ENCODE measurements at places on chromosomes 1 and 21.
A peak's percentile ranks its signal among the peaks of the same experiment; 100 is the strongest.

DNA sequence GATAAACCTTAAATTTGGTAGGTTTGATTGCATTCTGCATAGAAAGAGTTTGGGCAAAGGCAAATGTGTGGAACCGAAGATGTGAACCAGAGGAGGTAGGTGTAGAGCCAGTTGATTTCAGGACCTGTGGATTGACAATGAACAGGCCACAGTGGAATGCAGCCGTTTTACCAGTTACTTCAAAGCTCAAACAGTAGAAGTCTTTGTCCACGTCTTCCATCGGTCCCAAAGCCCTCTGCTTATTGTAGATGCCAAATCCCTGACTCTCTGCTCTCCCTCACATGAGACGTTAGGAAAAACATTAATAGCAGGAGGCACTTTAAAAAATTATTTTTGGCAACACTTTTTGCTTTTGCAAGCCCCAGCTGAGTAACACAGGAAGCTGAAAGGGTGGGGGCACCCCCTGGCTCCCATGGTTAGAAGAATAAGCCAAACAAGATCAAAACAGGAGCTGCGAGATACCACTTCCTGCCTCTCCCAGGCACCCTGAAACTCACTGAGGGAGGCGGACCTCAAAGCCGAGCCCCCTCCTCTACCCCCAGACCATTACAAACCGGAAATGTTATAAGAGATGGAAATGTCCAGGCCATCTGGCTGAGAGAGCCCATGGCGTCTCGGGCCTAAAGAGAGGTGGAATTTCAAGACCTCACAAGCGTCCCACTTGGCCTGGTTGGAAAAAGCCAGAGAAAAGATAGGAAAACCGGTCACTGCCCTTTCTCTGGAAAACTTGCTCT, 13.5 kb downstream of the TRAF3IP3 start:
- peak; percentile 77 for DNase-seq

DNA sequence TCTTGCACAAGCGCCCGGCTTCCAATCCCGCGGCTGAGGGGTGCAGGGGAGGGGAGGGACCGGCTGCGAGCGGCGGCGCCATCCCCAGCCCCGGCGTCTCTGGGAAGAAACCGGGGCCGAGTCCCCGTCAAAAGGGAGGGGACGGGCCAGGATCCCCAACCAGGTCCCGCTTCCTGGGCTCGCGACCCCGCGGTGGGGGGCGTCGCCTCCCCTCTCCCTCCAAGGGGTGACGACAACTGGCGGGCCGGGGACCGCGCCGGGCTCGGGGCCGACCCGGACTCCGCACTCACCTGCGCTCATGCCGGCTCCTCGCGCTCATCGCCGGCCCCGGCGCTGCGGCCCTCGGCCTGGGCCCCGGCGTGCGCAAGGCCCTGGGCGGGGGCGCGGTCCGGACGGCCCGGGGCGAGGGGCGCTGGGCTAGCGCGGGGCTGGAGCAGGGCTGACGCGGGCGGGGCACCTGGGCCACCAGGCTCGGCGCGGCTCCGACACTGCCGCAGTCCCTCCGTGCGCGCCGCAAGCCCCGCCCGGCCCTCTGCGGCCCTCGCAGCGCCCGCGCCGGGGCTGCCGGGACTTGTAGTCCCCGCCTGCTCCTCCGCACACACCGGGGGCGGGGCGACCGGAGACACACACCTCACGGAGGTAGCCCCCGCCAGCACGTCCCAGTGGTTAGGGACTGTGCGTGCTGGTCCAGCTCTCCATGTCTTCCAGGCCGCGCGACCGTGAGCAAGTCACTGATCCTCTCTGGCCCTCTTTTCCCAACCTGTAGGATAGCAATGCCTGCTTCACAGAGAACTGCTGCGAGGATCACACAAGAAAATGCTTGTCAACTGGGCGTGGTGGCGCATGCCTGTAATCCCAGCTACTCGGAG, at the start of gene ATP13A2:
ATP13A2 (minus strand) TSS at position 490 of the 869 bp plus-strand sequence; CDS start at position 300, 190 bp downstream.
- no peak for DNase-seq

- no peak for DNase-seq
Observed at GRCh38 chr1:208670778-208671177, 426.6 kb upstream of the PLXNA2 start.

DNA sequence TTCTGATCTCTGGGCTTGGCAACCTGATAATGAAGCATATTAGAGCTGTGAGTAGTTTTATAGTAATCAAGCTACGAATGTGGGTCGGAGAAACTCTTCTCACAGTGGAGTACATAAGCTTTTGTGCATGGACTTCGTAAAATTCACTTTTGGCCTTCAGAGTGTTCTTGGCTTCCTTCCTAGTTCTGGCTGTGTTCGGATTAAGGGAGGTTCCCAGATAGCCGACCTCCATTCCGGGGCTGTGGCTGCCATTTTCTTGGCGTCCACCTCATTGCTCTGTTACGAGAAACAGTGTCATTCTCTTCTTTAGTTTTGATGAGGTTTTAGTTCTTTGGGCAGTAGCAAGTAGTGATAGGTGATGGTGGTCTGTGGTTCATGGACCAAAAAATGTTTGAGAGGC, 26.3 kb downstream of the CAMTA1 start:
- no peak for DNase-seq

GRCh38 chr21:16568661-16569060, 838.9 kb downstream of the USP25 start:
- no peak for DNase-seq

DNA sequence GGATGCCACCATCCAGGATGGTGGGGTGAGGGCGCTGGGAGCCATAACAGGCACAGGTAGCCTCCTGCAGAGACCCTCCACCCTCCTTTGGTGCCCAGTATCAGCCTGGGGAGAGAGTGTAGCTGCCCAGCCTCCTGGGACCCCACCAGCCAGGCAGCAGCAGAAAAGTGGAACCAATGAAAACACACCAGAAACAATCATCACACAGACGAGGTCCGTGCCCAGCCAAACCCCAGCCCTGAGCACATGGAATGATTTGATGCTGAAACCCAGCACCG, 285.1 kb downstream of the PTPRU start:
- DNase-seq, result no peak

DNA sequence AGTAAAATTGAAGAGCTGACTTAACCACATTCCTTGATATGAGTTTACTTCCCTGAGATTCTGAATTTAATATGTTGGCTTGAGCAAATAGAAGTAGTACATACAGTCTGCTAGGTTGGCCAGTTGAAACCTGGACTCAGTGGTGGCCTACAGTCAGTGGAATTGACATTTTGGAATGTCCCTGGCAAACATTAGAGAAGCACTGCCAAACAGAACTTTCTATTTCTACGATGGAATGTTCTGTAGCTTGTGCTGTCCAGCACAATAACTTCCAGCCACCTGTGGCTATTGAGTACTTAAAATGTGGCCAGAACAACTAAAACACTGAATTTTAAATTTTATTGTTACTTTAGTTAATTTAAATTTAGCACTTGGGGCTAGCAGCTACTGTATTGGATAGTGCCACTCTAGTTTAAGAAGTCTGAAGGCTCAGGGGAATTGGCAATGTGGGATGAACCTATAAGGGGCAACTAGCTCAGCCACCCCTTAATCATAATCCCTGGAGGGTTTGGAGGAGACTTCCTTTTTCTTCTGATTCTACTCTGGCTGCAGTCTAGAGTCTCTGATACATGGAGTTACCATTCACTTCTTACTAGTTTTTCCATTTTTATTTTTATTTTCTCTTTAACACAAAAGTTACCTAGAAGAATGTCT, 10.3 kb upstream of the TEDDM1 start:
- DNase-seq, result no peak

GRCh38 chr1:2382621-2383361, 8.6 kb downstream of the MORN1 start:
- no peak for DNase-seq

DNA sequence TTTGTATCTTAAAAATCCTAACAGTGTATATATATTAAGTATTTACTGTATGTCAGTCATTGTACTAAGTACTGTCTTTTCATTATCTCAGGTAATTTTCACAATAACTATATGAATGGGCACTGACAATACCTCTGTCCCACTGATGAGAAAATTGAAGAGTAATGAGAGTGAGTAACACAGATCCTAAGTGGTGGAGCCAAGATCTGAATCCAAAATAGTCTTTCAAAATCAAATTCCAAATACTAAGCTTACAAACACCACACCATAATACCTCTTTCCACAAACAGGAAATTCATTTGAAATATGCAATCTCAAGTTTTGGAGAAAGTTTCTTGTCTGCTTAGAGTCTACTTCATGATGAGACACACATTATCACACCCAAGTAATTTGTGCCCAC, 105.9 kb upstream of the EDEM3 start:
- no peak for DNase-seq

- no peak for DNase-seq
Observed at GRCh38 chr1:3732434-3733093, 19.7 kb upstream of the CCDC27 start.

DNA sequence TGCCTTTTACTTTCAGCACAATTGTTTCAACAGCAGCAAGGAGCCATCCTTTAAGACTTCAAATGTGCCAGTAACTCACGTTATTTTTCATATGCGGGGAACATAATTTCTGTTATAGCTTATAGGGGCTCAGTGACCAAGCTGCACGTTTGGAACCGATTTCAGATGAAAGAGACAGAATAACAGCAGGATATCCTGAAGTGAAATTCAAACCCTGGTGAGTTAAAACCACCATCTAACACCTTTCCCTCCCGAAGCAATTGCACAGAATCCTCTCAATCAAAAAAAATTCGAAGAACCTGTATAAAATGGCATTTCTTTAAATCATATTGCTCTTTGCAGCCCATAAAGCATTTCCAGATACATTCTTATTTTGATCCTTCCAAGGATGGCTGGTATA, 6.9 kb downstream of the SMYD2 start:
- DNase-seq, result no peak

All from AG04449 (cell line).